ENCODE measurements at places on chromosomes 13 and 19. TPM values are rescaled to one million over a fixed set of nuclear protein-coding genes. Genes with fewer than 3 reads are reported as not detected.

- no peak for DNase-seq
Measured at GRCh38 chr13:111967572-111968201, 99.3 kb upstream of the SOX1 start.

- no peak for DNase-seq
Measured at GRCh38 chr13:27482983-27483382, 32.6 kb upstream of the MTIF3 start.

GRCh38 chr13:93882086-93882651 lies 597.3 kb downstream of the DCT start:
- no peak for DNase-seq

GRCh38 chr13:31053091-31053490 lies 108.6 kb downstream of the HSPH1 start:
- DNase-seq, result no peak

GRCh38 chr19:2487842-2488241 lies 11.9 kb downstream of the GADD45B start:
- DNase-seq, result no peak

- no peak for DNase-seq
Measured at GRCh38 chr13:79482281-79482970, 1.5 kb downstream of the NDFIP2 start.

GRCh38 chr13:49833402-49833801 lies 40.9 kb upstream of the KPNA3 start:
- no peak for DNase-seq

- DNase-seq, result no peak
Measured at GRCh38 chr19:50198431-50199258, 4.8 kb upstream of the MYH14 start.

DNA sequence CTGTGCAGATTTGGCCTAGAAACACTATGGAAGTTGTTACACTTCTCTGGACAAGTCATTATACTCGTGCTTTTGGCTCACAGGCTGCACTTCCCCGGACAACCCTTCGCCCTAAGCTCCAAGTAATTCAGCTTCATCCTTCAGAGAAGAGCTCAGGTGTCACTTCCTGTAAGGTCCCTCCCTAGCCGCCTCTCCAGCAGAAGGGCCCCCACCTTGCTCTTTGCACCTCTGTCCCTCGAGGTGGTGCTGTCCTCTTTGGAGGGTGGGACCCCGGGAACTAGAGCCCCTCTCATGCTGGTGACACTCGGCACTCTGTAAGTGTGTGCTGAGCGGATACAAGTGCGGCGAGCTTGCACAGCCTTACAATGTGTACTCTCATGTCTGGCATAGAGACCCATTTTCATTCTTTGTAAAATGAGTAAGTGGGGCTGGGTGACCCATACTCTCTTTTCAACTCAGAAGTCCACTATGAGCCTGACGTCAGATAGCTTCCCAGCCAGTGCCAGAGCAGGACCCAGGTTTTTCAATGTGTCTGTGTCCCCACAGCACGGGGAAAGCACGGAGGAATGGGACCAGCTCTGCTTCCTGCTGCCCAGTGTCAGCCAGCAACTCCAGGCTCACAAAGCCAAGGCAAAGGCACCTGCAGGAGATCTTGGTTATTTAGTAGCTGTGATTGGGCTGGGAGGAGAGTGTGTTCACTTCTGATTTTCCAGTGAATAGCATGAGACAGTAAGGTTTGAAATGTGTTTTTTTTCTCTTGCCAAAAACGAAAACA lies 26.9 kb downstream of the CHAMP1 start:
- peak; percentile 38 for DNase-seq

DNA sequence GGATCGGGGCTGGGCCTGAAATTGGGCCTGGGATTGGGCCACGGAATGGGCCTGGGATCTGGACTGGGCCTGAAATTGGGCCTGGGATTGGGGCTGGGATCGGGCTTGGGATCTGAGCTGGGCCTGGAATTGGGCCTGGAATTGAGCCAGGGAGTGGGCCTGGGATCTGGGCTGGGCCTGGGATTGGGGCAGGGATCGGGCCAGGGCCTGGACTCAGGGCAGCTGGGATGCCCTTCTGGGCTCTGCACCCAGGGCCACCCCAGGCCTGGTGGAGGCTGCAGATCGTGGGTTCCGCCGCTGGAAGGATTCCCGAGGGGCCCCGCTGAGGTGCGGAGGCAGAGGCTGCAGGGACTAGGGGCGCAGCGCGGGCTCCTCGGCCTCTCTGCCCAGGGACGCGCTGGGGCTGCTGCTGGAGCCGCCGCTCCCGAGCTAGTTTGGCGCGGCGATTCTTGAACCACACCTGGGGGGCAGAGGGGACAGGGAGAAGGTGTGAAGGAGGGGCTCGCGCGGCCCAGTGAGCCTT lies 1.8 kb downstream of the TPRX1 start:
- DNase-seq, result no peak

- no peak for DNase-seq
Measured at GRCh38 chr13:34655554-34655953, 286.5 kb upstream of the NBEA start.

DNA sequence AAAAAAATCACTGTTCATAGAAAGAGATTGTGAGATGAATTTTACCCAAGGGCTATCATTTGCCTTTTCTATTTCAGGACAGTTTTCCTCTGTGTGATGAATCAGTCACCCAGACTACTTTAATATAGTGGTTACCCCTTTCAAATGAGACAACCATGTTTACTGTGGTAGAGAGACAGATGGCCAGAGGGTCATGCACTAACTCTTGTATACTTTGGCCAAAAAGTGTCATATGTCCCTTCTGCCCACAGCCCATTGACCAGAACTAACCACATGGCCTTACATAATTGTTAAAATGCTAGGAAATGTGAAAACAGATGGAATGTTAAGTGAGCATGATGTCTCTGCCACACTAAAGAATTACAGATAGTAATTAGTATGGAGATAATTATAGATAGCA lies 498.7 kb downstream of the DACH1 start:
- DNase-seq, result no peak

DNA sequence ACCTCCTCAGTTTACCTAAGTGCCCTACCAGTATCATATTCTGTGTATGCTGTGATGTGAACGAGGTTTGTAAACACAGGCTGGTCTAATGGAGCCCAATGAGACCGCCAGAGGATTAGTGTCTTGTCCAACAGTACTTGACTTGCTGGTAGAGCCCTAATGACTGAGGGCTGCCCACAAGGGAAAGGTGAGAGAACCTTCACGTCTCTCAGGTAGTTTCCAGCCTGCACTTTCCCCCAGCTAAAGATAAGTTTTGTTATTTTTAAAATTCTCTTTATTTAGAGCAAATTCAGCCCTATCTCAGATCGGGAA lies 498 bp upstream of the RBM26 start:
- DNase-seq, result no peak

MEGF8 gene
- polyA plus RNA-seq, result 4.7 TPM

STRN4 gene
- polyA plus RNA-seq, result 62.1 TPM

ADGRE2 gene
- 2.3 TPM for polyA plus RNA-seq

All from GM23338 (cell line).